CD4-positive, alpha-beta T cell treated with Interleukin-21 for 1 hour (primary cell): ENCODE measurements at places on chromosomes 12 and 14.

- no peak for DNase-seq
These were observed 9.3 kb upstream of the DENND5B start for GRCh38 chr12:31600252-31600651.

GRCh38 chr12:131222329-131223139 is 268.8 kb downstream of the ADGRD1 start:
- DNase-seq = no peak

DNA sequence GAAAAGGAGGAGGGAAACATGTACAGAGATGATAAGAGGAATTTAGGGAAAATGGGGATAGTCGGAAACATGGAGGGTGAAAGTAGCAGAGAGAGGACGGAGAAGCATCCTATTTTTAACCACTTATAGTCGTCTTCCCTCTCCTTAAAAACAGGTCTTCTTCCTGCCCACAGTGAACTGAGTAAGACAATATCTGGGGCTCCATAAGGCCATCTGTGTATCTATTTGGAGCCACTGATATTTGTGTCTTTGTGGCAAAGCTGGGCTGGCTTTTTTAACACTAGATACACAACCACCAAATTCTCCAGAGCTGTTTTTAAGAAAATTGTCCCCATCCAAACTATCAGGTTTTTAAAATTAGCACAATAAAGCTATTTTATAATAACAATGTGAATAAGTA is 109.5 kb upstream of the RAP1B start:
- no peak for DNase-seq

- no peak for DNase-seq
These were observed 611.7 kb downstream of the SNAPC1 start for GRCh38 chr14:62373944-62374343.

DNA sequence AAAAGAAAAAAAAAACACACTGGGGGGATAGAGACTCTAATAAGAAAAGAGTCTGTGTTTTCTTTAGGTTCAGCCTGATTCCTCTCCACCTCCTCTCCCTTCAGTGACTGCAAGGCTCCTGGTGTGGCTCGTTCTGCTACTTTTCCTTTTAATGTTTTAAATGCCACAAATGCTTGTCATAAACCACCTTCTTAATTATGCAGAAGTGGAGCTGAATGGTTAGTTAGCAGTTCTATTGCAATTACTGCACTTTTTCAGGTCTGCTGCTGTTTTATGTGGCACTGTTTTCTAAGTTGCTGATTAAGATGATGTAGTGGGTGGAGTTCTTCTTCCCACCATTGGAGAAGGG is 878.1 kb downstream of the DIO2 start:
- no peak for DNase-seq

- no peak for DNase-seq
These were observed 44.0 kb downstream of the TFCP2 start for GRCh38 chr12:51128919-51129318.

DNA sequence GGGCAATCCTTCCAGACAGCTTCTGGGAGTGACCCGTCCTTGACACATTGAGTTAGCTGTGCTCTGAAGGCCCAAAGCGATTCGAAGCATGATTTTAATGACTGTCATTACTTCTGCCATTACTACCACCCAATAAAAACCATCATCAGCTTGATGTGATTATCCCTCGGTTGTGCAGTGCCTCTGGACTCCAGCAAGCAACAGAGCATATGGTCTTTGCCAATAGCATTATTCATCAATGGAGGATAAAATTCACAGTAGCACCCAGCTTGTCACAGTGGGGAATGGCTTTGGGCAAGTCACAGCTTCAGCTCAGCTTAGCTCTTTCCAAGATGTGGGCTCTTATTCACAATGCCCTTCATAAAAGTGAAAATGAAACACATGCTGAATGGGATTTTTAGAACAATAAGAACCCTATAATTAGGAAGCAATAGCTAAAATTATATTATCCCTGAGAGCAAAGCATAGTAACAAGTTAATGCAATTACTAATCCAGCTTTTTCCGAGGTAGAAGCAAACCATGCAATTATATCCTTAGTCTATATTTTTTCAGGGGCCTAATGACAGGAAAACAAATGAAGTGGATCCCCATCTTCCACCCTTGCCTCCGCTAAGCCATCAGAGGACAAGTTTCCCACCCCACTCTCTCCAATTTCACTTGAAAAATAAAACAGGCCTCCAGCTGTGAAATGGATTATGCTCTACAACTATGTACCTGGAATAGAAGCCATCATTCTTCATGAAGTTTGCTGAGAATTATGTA is 163.0 kb upstream of the EEA1 start:
- DNase-seq = no peak

DNA sequence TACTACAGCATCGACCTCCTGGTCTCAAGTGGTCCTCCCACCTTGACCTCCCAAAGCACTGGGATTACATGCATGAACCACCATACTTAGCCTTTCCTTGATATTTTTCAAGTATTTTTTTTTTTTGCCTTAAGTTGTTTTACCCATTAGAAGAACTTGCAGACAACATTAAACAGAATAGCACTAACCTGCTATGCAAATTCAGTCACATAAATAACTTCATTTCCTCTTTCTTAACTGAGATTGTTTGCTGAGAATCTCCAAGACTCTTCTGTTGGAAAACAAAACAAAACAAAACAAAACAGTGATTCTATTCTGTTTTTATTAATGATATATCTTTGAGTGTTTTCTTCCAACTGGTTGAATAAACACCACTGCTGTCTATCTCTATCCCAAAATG is 115.9 kb upstream of the IFNG-AS1 start:
- DNase-seq = no peak

DNA sequence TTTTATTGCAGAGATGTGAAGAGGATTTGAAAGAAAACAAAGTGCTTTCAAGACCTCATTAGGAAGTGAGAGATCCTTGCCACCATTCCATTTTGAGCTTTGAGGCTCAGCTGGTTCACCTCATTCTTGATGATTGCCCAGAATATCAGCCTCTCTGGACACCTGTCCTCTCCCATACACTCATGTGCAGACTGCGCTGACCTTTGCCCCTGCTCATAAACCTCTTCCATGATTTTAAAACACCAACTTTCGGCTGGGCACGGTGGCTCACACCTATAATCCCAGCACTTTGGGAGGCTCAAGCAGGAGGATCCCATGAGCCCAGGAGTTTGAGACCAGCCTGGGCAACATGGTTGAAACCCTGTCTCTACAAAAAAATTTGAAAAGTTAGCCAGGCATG is 8.9 kb downstream of the COX14 start:
- no peak for DNase-seq

- no peak for DNase-seq
These were observed 12.2 kb upstream of the CATSPERB start for GRCh38 chr14:91744068-91744480.

DNA sequence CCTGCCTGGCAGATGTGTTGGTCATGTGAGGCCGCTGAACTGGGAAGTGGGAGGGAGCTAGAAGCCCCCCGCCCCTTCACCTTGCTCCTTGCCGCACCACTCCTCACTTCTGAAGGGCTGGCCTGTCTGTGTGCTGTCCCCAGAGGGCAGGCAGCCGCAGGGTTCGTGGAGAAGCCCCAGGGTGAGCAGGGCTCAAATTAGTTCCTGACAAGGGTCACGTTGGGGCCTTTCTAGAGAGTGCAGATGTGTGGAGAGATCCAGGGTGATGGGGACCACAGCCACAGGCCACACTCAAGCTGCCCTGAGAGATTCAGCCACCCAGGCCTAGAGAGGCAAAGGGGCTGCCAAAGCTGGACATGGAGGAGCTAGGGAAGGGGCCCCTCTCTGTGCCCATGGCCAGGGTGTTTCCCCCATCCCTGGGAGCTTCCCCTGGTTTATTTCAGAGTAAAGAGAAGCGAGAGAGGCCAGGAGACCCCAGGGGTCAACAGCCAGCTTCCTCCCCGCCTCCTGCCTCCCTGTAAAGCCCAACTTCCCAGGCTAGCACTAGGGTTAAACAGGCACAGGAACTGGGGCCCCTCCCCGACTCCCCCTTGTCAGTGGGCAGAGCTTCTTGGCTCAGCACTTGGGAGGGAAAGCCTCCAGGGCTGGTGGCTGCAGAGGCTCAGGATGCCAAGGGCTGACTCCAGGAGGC is 16.2 kb downstream of the SLC25A29 start:
- no peak for DNase-seq

- DNase-seq = peak; percentile 66
These were observed 125.9 kb upstream of the ATF1 start for GRCh38 chr12:50637870-50638481.
